CD4-positive, CD25-positive, alpha-beta regulatory T cell (primary cell): ENCODE measurements at places on chromosomes 13 and 19.
A peak's percentile ranks its signal among the peaks of the same experiment; 100 is the strongest.

- no peaks in the 10 kb centered on the region for H3K36me3 ChIP-seq
- H3K27ac ChIP-seq, result no peak overlapping the region
- no peak for DNase-seq
- no peaks in the 10 kb centered on the region for H3K4me1 ChIP-seq
These were observed 169.8 kb downstream of the SHISA2 start for GRCh38 chr13:25881971-25882451.

DNA sequence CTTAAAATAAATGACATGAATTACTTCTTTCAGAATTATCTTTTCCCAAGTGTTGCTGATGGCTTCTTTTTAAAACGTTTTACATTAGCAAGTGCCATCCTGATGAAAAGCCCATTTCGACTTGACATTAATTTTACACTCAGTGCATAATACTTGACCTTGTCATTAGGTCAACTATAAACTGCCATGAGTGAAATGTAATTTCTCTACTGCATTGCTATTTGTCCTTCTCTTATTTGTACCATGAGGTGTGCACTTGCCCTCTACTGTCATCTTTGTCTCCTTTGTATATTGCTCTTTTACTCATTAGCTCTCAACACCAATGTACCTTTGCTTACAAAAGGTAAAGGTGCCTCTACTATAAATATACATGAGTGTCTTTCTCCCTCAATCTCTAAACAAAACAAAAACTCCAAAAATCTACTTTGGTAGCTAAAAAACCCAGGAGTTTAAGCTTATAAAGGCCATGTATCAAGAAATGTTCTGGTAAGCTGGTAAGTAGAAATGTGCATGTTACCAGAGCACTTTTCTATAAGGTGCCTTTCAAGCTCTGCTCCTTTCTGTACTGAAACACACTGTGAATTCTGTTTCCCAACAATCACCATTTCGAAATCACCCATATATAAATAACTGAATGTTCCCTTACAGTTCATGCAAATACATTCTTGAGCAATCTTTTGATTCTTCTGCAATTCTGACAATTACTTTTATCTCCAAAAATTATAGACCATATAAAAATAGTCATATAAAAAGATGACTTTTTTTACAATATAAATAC is 351.4 kb downstream of the SLITRK5 start:
- DNase-seq, result no peak
- no peak overlapping the region for H3K4me3 ChIP-seq
- no peak overlapping the region for H3K27ac ChIP-seq

DNA sequence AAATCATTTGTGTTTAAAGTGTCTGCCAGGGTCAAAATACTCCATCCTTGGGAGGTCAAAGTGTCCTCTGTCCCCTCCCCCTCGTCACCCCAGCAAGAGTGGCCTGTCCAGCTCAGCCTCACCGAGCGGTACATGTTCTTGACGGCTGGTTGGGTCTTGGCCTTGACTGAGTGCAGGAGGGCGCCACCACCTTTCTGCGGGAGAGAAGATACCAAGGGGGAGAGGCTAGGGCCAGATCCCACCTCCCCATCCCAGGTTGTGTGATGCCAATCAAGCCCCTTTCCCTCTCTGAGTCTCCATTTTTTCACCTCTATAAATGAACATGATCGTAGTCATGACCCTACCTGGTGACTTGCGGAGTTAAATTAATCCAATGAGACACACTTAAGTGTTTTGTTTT is 6.1 kb downstream of the CRB3 start:
- DNase-seq, result no peak
- no peaks in the 10 kb centered on the region for H3K27me3 ChIP-seq
- H3K4me1 ChIP-seq, result no peaks in the 10 kb centered on the region

DNA sequence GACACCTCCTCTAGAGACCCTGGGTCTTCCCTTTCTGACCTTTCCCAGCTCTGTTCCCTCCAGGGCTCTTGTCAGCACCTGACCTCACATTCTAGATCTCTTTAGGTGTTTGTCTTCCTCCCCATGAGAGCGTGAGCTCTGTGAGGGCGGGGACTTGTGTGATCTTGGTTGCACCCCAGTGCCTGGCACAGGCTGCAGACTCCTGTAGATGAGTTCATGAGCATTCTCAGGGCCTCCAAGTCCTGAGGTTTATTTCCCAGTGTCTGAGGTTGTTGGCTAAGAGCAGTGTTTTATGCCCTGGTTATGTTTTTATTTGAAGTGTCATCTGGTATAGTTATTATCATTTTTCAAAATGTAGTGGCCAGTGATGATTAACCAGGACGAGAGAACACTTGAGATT is 596 bp downstream of the CEACAM4 start:
- H3K4me3 ChIP-seq, result peak overlapping the region; percentile 65
- H3K4me1 ChIP-seq, result peaks cover 61% of the 10 kb centered on the region
- no peaks in the 10 kb centered on the region for H3K36me3 ChIP-seq
- H3K27me3 ChIP-seq, result peaks cover 5% of the 10 kb centered on the region
- peak overlapping the region; percentile 60 for H3K27ac ChIP-seq
- DNase-seq, result peak; percentile 28

DNA sequence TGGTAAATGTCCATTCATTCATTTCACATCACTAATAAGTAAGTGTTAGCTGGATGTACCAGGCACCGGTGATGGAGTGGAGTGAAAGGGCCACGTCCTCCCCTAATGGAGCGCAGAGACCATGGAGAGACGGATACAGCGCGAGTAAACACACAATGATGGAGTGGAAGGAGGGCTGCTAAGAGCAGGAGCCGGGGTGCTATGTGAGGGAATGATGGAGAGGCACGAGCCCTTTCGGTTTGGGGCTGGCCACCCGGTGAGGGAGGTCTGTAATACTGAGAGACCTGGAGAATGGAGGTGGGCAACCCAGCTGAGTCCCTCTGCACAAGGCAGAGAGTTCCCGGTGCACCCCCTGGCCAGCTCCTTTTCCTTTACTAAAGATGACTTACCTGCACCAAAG is 53.7 kb downstream of the PEPD start:
- H3K4me3 ChIP-seq, result no peak overlapping the region
- H3K27ac ChIP-seq, result no peak overlapping the region
- no peaks in the 10 kb centered on the region for H3K27me3 ChIP-seq
- peaks cover 6% of the 10 kb centered on the region for H3K36me3 ChIP-seq

GRCh38 chr13:94711561-94712286 is 621 bp downstream of the SOX21 start:
- no peak overlapping the region for H3K27ac ChIP-seq
- H3K27me3 ChIP-seq, result peaks cover 49% of the 10 kb centered on the region
- no peaks in the 10 kb centered on the region for H3K36me3 ChIP-seq
- peaks cover 33% of the 10 kb centered on the region for H3K4me1 ChIP-seq
- no peak overlapping the region for H3K4me3 ChIP-seq
- peak; percentile 40 for DNase-seq

DNA sequence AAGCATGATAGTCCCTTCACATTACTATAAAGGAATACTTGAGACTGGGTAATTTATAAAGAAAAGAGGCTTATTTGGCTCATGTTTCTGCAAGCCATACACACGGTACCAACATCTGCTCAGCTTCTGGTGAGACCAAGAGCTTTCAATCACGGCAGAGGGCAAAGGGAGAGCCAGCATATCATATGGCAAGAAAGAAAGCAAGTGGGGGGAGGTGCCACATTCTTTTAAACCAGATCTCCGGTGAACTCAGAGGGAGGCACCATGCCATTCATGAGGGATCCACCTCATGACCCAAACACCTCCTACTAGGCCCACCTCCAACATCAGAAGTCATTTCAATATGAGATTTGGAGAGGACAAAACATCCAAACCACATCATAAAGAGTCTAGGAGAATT is 20.3 kb downstream of the XPO4 start:
- H3K36me3 ChIP-seq, result peaks cover 2% of the 10 kb centered on the region
- DNase-seq, result no peak
- H3K4me3 ChIP-seq, result no peak overlapping the region
- no peak overlapping the region for H3K27ac ChIP-seq
- H3K27me3 ChIP-seq, result no peaks in the 10 kb centered on the region
- H3K4me1 ChIP-seq, result no peaks in the 10 kb centered on the region

DNA sequence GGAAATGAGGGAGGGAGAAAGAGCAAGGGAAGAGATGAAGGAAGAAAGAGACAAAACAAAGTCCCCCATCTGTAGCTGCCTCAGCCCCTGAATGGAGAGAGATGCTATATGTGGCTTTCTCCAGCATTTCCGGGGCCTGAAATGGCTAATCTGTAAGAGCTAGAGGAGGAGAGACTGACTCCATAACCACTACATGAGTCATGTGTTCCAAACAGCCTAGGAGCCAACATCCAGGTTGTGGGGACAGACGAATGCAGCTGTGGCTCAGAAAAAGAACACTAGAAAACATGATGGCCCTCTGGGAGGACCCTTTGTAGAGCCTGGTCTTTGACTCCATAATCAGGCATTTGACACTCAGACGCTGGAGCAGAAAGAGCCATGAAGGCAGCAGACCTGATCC is 292.0 kb upstream of the ZNF507 start:
- no peaks in the 10 kb centered on the region for H3K36me3 ChIP-seq
- no peaks in the 10 kb centered on the region for H3K27me3 ChIP-seq
- DNase-seq, result no peak
- no peaks in the 10 kb centered on the region for H3K4me1 ChIP-seq
- no peak overlapping the region for H3K4me3 ChIP-seq

- no peaks in the 10 kb centered on the region for H3K27me3 ChIP-seq
- H3K27ac ChIP-seq, result no peak overlapping the region
- no peak for DNase-seq
- no peak overlapping the region for H3K4me3 ChIP-seq
- no peaks in the 10 kb centered on the region for H3K36me3 ChIP-seq
These were observed 30.4 kb upstream of the PCDH8 start for GRCh38 chr13:52878831-52879230.

DNA sequence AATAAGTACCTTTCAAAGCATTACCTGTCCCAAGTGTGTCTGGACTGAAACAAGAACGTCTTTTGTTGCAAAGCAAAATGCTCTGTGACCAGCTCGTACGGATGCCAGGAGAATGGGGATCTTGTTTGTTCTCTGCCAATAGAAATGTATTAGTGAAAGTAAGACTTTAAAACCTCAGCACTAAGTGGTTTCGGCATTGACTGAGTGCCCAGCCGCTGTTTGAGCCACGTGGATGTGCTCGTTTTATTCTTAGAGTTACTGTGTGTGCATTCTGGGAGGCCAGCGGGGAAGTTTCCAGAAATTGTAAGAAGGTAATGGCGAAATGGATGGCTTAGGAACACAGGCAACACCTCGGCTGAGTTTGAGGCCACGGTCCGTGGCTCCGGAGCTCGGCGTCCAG is 117.1 kb upstream of the USP29 start:
- no peaks in the 10 kb centered on the region for H3K36me3 ChIP-seq
- H3K27ac ChIP-seq, result no peak overlapping the region

GRCh38 chr19:48415806-48416221 is 22.3 kb downstream of the GRIN2D start:
- H3K36me3 ChIP-seq, result no peaks in the 10 kb centered on the region
- H3K27ac ChIP-seq, result no peak overlapping the region
- H3K27me3 ChIP-seq, result no peaks in the 10 kb centered on the region
- DNase-seq, result no peak
- H3K4me1 ChIP-seq, result peaks cover 17% of the 10 kb centered on the region

- peak overlapping the region; percentile 26 for H3K4me3 ChIP-seq
- no peaks in the 10 kb centered on the region for H3K27me3 ChIP-seq
- H3K27ac ChIP-seq, result peak overlapping the region; percentile 88
- H3K4me1 ChIP-seq, result peaks cover 38% of the 10 kb centered on the region
- H3K36me3 ChIP-seq, result no peaks in the 10 kb centered on the region
These were observed 4.4 kb upstream of the FCER2 start for GRCh38 chr19:7706188-7706954.

GRCh38 chr19:58294743-58295374 is 10.3 kb upstream of the ERVK3-1 start:
- H3K36me3 ChIP-seq, result peaks cover 49% of the 10 kb centered on the region
- no peak overlapping the region for H3K27ac ChIP-seq
- H3K4me1 ChIP-seq, result no peaks in the 10 kb centered on the region
- no peaks in the 10 kb centered on the region for H3K27me3 ChIP-seq
- DNase-seq, result no peak

- H3K4me3 ChIP-seq, result no peak overlapping the region
- no peak for DNase-seq
- no peaks in the 10 kb centered on the region for H3K27me3 ChIP-seq
- H3K36me3 ChIP-seq, result no peaks in the 10 kb centered on the region
- H3K27ac ChIP-seq, result no peak overlapping the region
These were observed 325.1 kb downstream of the SLC7A1 start for GRCh38 chr13:29270271-29270985.

DNA sequence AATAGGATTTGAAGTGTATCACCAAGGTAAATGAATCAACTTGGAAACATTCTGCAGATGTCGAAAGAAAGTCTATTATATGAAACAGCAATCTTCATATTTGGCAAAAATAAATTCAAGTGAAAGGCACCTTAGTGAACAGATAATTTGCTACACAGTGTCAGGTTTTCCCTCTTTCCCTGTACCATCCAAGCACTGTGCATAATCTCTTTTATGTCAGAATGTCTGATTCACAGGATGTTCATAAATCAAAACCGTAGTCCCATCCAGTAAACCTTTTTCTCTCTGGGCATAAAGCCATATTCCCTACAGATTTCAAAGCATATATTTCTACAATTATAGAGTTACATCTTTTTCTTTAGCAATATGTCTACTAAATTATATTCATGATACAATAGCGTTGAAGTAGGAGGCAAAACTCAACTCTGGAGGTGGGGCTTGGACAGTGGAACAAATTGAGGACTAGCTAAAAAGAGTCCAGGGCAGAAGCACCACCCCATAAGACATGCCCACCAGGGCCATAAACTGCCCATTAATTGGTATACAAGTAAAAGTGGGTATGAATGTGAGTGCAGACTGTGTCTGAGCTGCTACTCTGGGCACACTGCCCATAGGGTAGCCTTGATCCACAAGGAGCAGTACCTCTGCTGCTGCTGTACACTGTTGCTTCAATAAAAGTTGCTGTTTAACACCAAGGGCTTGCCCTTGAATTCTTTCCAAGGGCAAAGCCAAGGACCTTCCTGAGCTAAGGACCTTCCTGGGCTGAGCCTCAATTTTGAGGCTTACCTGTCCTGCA is 72.1 kb upstream of the MYCBP2 start:
- no peak overlapping the region for H3K27ac ChIP-seq
- no peaks in the 10 kb centered on the region for H3K36me3 ChIP-seq
- DNase-seq, result no peak
- H3K4me3 ChIP-seq, result no peak overlapping the region
- no peaks in the 10 kb centered on the region for H3K27me3 ChIP-seq
- H3K4me1 ChIP-seq, result no peaks in the 10 kb centered on the region

- no peak overlapping the region for H3K4me3 ChIP-seq
- H3K4me1 ChIP-seq, result no peaks in the 10 kb centered on the region
- H3K27ac ChIP-seq, result no peak overlapping the region
- H3K27me3 ChIP-seq, result no peaks in the 10 kb centered on the region
- no peaks in the 10 kb centered on the region for H3K36me3 ChIP-seq
These were observed 101.6 kb downstream of the ENOX1 start for GRCh38 chr13:43684963-43685725.

GRCh38 chr13:24280720-24281119 is 28.7 kb upstream of the C1QTNF9 start:
- H3K4me1 ChIP-seq, result peaks cover 39% of the 10 kb centered on the region
- H3K4me3 ChIP-seq, result no peak overlapping the region
- DNase-seq, result no peak
- no peaks in the 10 kb centered on the region for H3K27me3 ChIP-seq
- H3K36me3 ChIP-seq, result peaks cover 67% of the 10 kb centered on the region
- no peak overlapping the region for H3K27ac ChIP-seq

DNA sequence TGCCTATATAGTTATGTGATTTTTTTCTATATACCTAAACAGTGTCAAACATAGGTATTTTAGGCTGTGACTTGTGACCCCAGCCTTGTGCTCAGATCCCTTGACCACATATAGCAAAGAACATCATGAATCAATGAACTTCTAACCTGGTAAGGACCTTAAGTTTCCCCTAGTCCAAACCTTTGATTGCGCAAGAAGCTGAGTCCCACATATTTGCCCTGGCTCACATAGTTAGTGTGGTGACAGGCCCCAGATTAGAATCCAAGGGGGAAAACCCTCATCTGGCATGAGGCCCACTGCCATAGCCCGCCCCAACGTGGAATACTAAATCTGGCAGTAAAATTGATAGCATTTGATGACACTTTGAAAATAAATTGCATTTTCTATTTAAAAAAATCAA is 171.8 kb downstream of the MZT1 start:
- no peaks in the 10 kb centered on the region for H3K36me3 ChIP-seq
- H3K4me1 ChIP-seq, result no peaks in the 10 kb centered on the region
- DNase-seq, result no peak
